Right ventricle myocardium inferior (tissue), 1 donor: ENCODE measurements at places on chromosomes 6 and 20.
A peak's percentile ranks its signal among the peaks of the same experiment; 100 is the strongest.

DNA sequence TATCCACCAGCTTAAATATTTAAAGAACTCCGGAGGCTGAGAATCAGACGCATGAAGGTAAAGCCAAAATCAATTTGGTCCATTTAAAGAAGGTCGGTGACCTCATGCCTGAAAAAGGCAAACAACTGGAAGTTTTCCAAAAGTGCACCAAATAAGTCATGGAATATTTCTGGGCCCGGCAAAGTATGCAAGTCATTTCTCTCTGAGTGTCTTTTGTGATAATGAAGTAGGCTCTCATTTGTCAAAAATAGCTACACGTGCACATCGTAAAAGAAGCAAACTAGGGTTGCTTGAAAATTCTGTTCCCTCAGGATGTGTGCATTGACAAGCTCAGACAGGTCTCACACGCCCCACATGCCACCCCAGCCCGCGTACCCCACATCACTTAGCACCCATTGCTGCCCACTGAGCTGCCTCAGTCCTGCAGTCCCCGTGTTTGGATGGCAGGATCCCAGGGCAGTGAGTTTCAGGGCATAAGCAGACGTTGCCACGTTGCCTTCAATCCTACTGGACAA, 20.5 kb upstream of the PYGB start:
- no peak for DNase-seq

DNA sequence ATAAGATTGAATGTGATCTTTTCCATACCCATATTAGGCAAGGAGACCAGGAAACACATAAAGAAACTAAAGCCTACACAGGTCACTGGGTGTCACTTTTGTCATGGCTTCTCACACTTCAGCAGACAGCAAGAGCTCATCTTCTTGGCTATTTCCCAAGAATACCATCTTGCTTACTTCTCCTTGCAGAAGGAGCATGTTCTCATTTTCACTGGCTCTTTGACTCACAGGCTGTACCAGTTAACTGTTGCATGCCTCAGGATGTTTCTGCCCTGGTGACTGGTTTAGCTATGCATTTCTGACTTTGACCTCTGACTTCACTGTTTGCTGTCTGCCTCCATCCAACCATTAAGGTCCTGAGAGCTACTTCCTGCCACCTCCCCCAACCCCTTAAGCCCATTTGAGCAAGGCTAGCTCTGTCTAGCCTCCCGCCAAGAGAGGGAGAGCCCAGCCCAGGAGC, 40.3 kb upstream of the OGFRL1 start:
- no peak for DNase-seq

- peak; percentile 76 for DNase-seq
Measured at GRCh38 chr20:57657535-57658446, 37.6 kb upstream of the ZBP1 start.

DNA sequence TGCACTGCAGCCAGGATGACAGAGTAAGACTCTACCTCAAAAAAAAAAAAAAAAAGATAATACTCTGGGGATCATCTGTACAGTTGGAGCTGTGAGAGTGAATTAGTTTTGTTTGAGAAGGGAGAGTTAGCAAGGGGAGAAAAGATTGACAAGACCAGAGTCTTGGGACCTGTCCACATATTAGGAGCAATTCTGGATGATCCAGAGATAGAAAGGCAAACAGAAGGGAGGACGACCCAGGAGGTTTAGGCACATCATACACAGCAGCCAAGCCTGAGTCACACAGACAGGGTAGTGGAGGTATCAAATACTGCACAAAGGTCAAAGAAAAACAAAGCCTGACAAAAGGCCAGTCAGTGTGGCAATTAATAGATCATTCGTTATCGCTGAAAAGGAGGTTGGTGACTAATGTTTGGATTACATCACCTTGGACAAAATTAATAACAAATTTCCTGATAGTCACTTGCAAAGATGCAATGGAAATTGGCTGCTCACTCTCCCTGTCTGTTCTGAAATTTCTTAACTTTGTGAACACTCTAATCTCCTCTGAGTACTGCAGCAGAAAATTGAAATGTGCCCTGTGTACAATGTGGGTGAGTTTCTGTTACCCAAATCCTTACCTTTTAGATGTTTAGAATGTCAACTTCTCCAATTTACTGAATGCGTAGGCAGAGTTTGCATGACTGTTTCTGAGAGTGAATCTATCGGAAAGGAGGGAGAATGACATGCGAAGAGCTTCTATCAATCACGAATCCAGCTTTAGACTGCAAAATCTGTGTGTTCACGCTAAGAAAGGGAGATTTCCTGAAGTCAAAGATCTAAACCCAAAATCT, 105.4 kb downstream of the TSHZ2 start:
- no peak for DNase-seq

GRCh38 chr20:2652724-2653555, 508 bp downstream of the NOP56 start:
- peak; percentile 73 for DNase-seq

GRCh38 chr6:782141-782540, 89.2 kb upstream of the EXOC2 start:
- DNase-seq = no peak

GRCh38 chr6:148367411-148368024, 24.9 kb downstream of the SASH1 start:
- DNase-seq = peak; percentile 80
